ENCODE measurements at places on chromosomes 12 and 14.

DNA sequence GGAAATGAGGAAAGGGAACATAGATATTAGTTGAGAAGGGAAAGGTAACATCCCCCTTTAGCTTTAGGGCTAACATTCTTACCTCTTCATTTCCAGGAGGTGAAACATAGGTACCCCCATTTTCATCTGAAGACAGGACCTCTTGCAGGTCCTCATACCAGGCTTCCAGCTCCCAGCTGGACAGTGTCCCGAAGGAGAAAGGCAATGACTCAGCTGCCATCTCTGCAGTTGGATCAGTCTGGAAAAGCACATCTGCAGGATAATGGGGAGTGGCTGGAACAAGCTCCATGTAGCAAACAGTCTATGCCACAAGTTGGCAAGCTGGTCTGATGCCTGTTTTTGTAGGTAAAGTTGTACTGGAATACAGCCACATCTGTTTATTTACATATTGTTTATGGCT is 3.1 kb downstream of the DDIT3 start:
- DNase-seq, result peak; percentile 59

DNA sequence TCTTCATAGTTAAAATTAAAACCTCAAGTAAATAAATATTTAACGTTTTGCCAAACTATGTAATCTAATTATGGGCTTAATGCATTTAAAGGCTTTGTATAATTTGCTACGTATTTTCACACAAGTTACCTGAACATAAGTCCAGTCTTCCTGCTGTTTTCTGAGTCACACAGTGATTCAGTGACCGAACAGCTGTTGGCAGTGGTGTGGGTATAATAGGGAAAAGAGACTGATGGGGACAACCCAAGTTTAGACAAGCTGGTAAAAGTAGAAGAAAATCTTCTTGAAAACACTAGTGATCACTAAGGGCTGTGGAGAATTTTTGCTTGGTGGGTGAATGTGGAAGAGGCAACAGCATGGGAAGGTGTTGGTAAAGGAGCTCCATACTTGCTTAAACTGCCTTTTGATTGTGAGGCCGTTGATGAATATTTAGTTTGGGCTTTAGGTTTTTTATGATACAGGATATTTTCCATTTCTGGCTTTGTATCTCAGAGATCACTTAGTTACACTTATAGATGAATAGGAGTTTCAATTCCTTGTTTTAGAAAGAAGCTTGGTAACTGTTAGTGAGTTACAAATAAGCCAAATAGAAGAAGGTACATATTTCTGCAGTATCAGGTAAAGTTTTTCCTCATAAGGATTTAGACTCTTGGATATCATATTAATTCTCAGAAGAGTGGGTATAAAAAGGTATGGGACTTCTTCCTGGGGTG is 23.9 kb downstream of the LRRK2 start:
- DNase-seq, result no peak

- no peak for DNase-seq
Observed at GRCh38 chr14:61644175-61644574, 51.1 kb upstream of the HIF1A start.

DNA sequence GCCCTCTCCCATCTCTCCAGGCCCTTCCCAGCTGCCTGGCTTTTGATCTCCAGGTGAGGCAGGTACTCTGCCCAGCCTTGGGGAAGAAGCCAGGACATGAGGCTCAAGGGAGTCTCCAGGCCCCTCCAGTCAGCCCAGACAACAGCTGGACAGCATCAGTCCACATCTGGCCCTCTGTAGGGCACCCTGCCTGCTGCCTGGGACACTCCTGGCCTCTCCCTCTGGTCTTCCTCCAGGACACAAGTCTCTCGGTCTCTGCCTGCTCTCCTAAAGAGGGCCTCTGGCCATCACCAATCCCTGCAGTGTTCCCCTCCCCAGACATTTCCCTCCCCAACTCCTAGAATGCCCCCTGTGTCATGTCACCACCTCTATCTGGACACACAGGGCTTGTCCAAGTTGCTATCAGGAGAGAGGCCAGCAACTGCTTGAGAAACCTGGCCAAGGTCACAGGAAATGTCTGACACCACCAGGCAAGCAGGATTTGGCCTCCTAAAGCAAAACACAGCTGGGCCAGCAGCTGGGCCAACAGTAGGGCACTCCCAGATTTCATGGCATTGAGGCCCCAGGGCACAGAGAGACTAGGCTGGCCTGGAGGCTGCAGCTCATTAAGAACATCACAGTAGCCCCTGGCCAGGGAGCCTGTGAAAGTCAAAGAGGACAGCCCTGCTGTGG is 29.0 kb downstream of the LTBP2 start:
- no peak for DNase-seq

DNA sequence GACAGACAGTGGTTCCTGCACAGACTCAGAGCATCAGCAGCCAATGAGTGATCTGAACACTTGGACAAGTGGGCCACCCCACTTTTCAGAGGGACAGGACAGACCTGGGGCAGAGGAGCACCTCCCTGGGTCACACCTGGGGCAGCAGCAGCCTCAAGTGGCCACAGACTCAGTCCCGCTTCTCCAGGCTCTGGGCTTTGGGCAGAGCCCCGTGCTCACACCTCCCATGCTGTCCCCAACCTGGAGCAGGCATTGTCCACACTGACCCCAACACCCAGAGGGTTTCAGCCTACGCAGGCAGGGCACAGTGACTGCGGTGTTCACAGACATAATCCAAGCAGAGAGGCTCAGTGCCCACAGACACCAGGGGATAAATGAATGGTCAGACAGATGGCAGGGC is 135.5 kb upstream of the SFSWAP start:
- DNase-seq, result no peak

- DNase-seq, result no peak
Observed at GRCh38 chr12:41983394-41983793, 161.3 kb downstream of the GXYLT1 start.

GRCh38 chr14:90483571-90483974 is 86.7 kb downstream of the CALM1 start:
- no peak for DNase-seq

DNA sequence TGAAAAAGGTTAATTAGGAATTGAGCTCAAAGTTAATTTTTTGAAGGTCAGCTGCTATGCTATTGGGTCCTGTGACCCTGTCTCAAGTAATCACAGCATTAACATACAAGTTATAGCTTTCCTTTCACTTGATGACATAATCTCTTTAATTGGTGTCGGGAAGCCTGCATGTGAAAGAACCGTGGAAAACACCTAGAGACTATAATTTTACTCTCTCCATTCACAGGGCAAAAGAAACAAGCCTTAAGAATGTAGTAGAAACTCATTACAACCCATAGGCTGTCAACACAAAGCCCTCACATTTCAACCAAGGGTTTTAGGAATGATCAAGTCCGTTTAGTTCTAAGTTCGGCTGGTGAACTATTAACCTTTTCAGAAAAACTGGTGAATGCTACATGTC is 104.4 kb downstream of the PPM1A start:
- DNase-seq, result no peak

Measured in fibroblast of upper back skin (primary cell).